ENCODE measurements at places on chromosomes 3 and 15.

GRCh38 chr3:113966172-113966571, 18.4 kb downstream of the ZDHHC23 start:
- no peak for DNase-seq

DNA sequence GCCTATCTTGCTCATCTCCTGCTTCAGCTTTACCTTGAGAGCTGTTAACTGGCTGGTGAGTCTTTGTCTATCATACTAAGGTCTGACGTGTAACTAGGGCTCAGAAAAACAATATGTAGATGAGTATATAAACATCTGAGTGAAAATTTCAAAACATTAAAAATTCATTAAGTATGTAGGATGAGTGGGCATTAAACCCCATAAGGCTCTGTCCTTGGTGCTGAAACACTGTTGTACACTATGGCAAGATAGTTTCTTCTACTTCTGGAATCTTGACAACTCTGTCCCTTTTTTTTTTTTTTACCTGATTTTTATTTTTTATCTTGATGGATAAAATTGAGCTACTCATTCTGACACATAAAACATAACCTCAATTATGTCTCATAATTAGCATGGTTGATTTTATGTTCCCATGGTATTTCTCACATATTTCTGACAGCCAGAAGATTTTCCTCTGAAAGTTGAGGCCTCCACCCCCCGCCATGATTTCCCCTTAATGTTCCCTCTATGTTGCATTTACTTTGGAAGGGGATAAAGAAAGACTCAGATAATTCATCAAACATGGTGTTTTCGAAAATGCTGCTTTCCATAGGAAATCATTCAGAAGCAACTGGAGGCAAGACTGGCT, 54.3 kb downstream of the DGKG start:
- no peak for DNase-seq

DNA sequence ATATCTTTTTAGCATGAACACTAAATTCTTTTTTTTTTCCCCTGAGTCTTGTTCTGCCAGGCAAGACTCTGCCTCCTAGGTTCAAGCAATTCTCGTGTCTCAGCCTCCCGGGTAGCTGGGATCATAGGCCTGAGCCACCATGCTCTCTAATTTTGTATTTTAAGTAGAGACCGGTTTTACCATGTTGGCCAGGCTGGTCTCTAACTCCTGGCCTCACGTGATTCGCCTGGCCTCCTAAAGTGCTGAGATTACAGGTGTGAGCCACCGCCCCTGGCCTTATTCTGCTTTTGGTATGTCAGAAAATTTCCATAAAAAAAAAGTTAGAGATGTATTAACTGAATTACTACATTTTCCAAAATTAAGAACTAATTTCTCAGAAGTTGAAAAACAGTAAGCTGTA, 14.3 kb downstream of the RAB11A start:
- no peak for DNase-seq

- DNase-seq = no peak
These were observed 33.1 kb upstream of the GASK1A start for GRCh38 chr3:42946050-42946449.

GRCh38 chr3:98326945-98327344, 26.7 kb upstream of the OR5K4 start:
- no peak for DNase-seq

DNA sequence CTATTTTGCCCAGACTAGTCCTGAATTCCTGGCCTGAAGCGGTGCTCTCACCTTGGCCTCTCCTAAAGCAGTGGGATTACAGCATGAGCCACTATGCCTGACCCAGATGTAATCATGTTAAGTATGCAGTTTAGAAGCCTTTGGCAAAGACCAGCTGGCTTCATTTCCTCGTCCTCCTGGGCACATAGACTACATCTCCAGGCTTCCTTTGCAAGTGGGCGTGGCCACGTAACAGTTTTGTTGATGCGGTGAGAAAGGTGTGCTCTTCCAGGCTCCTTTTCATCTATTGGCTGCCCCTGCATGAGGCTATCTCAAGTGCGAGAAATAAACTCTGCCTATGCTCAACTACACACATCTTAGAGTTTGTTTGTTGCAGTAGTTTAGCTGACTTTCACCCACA, 13.0 kb downstream of the SV2B start:
- no peak for DNase-seq

DNA sequence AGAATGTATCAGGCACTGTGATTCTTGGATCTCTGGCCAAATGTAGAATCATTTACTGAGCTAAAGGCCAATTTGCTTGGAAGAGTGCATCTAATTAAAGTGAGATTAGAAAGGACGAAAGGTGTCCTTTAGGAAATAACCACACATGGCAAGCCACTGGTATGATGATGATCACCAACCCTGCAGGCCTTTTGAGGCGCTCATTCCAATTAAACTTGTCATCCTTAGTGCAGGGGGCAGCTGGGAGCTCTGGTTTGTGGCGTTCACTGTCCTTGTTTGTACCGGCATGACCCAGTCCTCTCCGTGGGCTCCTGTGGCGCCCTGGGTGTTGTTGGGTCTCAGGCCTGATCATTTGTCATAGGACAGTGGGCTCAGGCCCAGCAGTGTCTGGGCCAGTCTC, 11.0 kb downstream of the LIMD1 start:
- no peak for DNase-seq

- no peak for DNase-seq
These were observed 219.5 kb downstream of the CACNA2D3 start for GRCh38 chr3:54341811-54342210.

DNA sequence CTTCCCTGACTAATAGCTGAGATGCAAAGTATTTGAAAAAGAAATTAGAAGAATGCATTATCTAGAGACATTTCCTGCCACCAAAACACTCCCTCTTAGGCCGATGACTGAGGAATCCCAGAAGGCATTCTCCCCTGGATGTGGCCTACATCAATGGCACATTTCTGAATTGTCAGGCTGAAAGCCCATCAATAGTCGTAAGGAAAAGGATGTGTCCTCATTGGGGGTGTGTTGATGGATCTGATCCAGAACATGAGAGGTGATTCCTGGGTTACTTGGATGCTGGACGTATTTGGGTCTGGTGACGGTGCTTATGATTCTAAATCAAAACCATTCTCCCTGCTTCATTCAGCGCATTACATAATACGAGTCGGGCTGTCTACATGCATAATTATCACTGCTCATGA, 216.9 kb upstream of the CDIN1 start:
- no peak for DNase-seq

GRCh38 chr3:45962033-45962432, 18.8 kb downstream of the CXCR6 start:
- no peak for DNase-seq

- no peak for DNase-seq
These were observed 271.4 kb downstream of the CLSTN2 start for GRCh38 chr3:140206196-140207040.

GRCh38 chr3:14273901-14274611, 95.4 kb downstream of the LSM3 start:
- DNase-seq = no peak

- DNase-seq = no peak
These were observed 26.5 kb upstream of the CP start for GRCh38 chr3:149247929-149248691.

GRCh38 chr3:129039271-129040038, 21.1 kb upstream of the GP9 start:
- DNase-seq = no peak

- no peak for DNase-seq
These were observed at the start of gene ARPP21 for GRCh38 chr3:35639254-35640186. Gene ARPP21 (plus strand): TSS chr3:35639525. CDS start chr3:35681752, 42,227 bp downstream.

GRCh38 chr3:59919586-59919985, 869.8 kb upstream of the CFAP20DC start:
- no peak for DNase-seq

GRCh38 chr3:97121386-97121785, 307.0 kb downstream of the EPHA6 start:
- DNase-seq = no peak

GRCh38 chr3:23183731-23184130, 19.4 kb upstream of the UBE2E2 start:
- DNase-seq = no peak

- DNase-seq = no peak
These were observed 147.6 kb downstream of the KLF13 start for GRCh38 chr15:31474059-31474868.

DNA sequence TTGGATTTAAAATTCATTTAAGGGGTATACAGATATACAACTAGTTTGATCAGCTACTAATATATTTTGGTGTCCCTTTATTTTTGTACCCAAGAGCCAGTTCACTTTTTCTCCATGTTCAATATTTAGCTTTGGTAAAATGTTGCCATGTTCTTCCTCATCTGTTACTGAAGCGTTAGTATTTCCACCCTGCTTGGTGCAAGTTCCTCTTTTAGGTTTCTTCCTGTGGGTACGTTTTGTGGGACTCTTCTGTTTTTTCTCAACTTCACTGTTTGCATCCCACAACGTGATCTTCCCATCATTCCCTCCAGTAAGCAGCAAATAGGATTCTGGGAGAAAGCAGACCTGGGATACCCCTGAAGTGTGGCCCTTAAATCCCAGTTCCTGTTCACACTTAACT, 14.1 kb downstream of the WDR53 start:
- DNase-seq = no peak

DNA sequence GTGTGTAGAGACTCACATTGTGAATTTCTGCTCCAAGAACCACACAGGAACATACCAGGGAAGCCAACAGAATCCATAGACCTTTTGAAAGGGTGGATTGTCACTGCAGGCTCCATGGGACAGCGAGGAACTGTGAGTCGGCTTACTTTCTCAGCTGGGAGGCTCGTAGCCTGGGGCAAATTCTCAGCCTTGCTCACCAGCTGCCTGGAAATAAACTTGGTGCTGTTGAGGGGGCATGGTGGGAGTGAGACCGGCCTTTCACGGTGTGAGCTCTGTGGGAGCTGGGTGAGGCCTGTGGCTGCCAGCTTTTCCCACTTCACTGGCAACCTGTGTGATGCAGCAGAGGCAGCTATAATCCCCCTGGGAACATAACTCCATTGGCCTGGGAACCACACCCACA, 146.6 kb upstream of the P2RY1 start:
- DNase-seq = no peak

GRCh38 chr3:81530180-81530939, 231.1 kb downstream of the GBE1 start:
- no peak for DNase-seq

- DNase-seq = peak; percentile 27
These were observed 139.6 kb downstream of the RBPMS2 start for GRCh38 chr15:64635499-64636495.

GRCh38 chr3:134937256-134938028, 142.4 kb downstream of the EPHB1 start:
- DNase-seq = no peak
